T-helper 22 cell (primary cell): ENCODE measurements at places on chromosomes 7 and 10.

DNA sequence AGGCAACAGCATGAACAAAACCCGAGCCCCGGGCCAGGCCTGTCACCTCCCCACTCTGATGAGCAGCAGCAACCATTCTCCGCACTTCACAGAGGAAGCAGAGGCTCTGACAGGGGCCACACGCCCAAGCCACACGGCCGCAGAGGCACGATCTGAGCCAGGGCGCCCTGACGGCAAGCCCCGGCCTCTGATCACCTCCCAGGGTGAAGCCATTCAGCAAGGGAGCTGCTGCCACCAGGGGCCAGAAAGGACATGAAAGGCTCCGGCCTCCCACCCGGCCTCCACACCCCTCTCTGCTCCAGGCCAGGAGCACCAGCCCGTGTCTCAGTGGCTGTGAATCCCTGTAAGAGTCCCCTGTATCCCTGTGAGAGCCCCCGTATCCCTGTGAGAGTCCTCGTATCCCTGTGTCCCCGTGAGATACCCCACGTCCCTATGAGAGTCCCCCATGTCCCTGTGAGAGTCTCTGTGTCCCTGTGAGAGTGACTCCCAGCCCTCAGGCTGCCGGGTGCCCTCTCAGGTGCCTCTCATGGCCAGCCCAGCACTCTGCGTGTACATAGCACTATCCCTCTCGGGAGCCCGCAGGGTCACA is 187.8 kb downstream of the MAD1L1 start:
- DNase-seq, result no peak

DNA sequence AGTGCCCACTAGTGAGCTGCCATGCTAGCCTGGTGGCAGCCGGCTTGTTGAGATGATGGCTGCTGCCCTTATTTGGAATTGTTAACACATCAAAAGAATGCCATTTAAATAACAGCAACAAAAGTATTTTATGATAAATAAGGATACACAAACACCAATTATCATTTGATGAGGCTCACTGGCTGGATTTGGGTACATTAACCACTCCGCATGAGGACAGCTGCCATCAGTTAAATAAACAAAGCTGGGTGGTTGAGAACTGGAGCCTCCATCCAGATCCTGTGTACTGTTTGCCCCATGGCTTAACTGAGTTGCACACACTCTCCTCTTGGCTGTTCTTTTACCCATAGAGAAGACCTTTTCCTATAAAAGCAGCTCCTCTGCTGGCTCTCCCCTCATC is 103.8 kb downstream of the RGS10 start:
- no peak for DNase-seq

DNA sequence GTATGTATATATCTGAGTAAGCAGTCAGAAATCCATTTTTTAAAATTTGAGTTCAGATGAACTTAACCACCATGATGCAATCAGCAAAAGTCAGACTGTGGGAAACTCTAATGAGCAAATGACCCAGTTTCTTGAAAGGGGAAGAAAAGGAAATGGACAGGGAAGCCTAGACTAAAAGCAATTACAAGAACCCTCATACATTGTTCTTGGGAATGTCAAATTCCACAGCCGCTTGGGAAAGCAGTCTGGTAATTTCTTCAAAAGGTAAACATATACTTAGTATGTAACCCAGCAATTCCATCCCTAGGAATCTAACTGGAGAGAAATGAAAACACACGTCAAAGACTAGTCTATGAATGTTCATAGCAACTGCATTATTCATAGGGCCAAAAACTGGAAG is 16.4 kb upstream of the FOXK1 start:
- no peak for DNase-seq

DNA sequence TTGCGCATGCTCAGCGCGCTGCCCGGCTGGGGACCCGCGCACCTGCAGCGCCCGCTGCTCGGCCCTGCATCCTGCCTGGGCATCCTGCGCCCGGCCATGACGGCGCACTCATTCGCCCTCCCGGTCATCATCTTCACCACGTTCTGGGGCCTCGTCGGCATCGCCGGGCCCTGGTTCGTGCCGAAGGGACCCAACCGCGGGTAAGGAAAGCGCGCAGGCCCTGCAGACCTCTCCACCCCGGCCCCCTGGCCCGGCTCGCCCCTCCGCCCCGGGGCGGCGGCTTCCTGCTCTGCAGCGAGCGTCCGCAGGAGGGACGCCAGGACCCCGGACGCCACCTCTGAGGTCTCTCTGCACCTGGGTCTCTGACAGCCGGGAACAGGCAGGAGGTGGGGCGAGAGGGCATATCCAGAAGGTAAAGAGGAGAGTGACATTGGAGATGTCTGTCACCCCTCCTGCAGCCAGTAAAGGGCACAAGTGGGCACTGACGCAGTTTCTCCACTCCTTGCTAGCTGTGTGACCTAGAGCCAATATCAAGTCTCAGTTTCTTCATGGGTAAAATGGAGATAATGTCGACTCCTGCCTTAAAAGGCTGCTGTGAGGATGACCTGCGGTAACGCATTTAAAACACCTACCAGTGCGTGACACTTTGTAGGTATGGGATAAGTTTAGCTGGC is 338 bp downstream of the ATP6V0E2 start:
- DNase-seq, result no peak

DNA sequence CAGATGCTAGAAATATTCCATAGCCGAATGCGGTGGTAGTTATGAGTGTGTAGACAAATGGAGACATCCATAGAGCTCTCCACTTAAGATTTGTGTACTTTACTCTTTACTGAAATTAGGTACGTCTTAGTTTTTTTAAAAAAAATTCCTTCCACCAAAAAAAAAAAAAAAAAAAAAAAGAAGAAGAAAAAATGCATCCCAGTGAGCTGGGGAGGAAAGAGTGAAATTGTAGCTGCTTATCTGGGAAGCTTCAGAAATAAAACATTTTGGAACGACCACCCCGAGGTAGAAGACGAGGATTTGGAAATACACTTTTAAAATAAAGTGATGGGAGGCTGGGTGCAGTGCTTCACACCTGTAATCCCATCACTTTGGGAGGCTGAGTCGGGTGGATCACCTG is 53.8 kb downstream of the RGS10 start:
- no peak for DNase-seq

DNA sequence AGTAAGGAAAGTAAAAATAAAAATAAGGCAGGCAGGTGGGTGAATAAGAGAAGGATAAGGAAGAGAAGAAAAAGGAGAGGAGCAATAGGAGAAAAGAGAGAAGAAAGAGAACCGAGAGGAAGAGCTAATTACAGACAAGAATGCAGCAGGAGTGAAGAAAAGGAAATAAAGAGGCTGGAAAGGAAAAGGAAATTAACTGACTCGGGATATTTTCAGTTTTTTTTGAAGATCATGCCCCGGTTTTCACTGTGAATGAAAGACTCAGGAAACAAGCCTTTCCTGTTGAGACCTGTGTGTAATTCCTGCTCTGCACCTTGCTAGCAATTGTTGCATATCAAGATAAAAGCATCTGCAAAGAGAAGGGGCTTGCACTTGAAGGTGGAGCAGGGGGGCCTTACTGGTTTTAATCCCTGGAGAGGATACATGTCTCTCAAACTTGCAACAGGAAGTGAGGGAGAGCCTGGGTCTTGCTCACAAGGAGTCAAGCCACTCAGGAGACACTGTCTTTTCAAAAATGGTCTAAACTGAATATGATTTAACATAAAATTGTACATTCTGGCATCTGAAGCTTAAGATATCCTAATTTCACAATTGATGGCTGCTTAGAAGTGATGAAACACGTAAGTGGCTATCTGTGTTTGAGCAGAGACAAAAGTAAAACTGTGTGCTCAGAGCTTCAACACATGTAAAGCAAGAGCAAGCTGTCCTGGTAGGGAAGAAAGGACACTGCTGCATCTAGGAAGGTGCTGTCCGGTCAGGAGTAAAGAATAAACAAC is 157.6 kb downstream of the FAM107B start:
- DNase-seq, result no peak

- no peak for DNase-seq
Measured at GRCh38 chr7:28291559-28291958, 111.0 kb upstream of the JAZF1 start.

- peak; percentile 70 for DNase-seq
Measured at GRCh38 chr7:130961128-130961601, 227.2 kb upstream of the KLF14 start.

- DNase-seq, result no peak
Measured at GRCh38 chr7:55576753-55577152, 4.5 kb upstream of the VOPP1 start.

GRCh38 chr7:111835066-111835465 is 272.8 kb upstream of the IMMP2L start:
- DNase-seq, result no peak

GRCh38 chr10:24303522-24304310 is 94.8 kb downstream of the KIAA1217 start:
- DNase-seq, result no peak

- DNase-seq, result no peak
Measured at GRCh38 chr7:137120690-137121089, 222.8 kb downstream of the PTN start.

GRCh38 chr10:95264227-95265051 is 26.4 kb downstream of the PDLIM1 start:
- no peak for DNase-seq

DNA sequence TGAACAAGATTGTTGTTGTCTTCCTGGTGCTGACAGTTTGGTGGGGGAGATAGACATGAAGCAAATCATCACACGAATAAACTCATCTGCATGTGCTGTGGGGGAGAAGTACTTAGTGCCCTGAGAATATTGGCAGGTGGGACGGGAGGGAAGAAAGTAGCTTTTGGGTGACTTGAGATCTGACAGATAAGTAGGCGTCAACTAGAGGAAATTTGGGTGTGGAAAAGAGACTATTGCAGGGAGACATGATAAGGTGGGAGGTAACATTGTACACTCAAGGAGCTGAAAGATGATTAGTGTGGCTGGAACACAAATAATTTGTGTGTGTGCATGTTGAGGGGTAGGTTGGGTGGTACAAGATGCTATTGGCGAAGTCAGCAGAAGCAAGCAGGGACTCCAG is 30.1 kb downstream of the CNNM2 start:
- DNase-seq, result no peak

DNA sequence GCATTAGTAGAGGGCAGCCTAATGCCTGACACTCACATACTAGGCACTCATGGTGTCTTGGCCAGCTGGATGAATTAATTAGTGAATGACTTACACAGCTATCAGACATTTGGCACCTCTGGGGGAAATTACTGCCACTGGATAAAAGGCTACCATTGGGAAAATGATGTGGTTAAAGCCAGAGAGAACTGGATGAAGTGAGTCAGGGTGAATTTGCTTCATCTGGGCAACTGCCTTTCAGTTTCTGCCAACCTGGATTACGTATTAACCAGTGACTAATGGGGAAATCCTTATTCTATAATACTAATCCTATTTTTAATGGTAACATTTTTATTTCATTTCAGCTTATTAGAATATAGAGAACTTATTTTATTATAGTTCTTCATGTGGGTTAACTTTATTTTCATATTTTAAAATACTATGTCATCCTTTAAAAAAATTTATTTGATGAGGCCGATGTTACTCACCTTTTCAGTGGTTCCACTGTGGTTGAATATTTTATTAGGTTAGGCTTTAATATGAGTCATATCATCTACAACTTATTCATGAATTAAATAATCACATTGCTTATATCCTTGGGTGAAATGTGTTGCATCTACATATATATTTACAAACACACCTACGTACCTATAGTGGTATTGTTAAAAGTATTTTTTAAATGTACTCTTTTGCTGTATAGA is 85.6 kb upstream of the CAPZA2 start:
- DNase-seq, result no peak

- no peak for DNase-seq
Measured at GRCh38 chr7:4272141-4272540, 410.0 kb upstream of the FOXK1 start.

DNA sequence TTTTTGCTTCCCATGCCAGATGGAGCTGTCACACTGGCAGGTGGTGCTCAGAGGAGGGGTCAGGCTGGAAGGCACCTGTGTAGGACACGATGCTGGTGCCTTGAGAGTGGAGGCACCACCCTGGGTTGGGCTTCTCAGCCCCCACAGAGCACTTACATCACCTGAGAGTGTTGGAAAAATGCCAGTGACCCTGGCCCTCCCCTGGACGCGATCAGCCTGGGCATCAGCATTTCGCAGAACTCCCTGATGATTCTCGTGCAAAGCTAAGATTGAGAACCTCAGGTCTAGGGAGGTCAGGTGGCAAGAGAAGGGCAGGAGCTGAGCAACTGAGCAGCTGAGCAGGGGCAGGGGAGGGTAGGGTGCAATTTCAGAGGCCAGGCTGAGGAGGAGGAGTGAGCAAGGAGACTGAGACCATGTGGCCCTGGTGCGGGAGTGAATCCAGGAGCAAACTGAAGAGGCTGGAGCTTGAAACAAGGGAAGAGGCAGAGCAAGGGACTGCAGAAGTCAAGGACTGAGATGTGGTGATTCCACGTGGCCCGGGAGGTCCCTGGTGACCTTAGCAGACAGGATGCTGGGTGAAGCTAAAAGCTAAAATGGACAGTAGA is 24.7 kb upstream of the GRID1 start:
- no peak for DNase-seq

- no peak for DNase-seq
Measured at GRCh38 chr10:42988517-42989395, 88.1 kb upstream of the RET start.

- DNase-seq, result no peak
Measured at GRCh38 chr10:132702601-132703418, 83.1 kb downstream of the NKX6-2 start.

DNA sequence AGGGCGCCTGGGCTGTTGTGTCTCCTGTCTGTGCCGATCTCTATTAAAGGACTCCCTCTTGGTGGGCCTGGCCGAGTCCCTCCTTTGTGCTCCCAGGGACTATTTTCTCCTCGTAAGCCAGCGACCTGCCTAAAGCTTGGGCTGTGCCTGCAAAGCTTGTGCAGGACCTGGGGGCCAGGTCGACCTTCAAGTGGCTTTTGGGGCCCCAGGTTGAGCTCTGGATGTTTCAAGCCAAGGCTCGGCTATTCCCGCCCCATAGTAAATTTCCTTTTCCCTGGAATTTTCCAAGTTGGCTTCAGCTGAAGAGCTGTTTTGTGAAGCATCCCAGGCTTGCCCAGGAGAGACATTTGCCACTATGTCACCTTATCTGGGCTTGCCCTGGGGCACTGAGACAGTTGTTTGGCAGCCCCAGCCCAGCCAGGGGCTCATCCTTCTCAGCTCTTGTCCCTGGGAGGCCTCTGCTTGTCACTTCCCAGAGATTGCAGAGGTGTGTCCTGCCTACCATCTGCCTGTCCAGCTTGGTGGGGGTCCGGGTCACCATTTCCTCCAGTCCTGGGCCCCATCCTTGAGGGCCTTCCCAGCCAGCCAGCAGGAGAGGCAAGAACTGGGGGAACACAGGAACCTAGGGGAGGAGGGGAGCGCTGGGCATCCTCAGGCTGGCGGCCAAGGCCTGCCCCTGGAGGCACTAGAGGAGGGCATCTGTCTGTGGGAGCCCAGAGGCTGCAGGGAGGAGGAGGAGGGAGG is 20.2 kb downstream of the ZMIZ2 start:
- DNase-seq, result no peak
